Smooth muscle cell of the coronary artery (primary cell): ENCODE measurements at places on chromosomes 6 and 20. TPM values are rescaled to one million over a fixed set of nuclear protein-coding genes. Genes with fewer than 3 reads are reported as not detected.

Gene MYO6
- total RNA-seq, result 8.8 and 13.9 TPM in 2 replicates

Gene HLA-G
- total RNA-seq, result 0.35 TPM in 1 of 2 replicates, not detected in the other

Gene PAK5
- not detected in 2 replicates for total RNA-seq

Gene NOX3
- not detected in 2 replicates for total RNA-seq

Gene GRIK2
- 1.8 and 1.9 TPM in 2 replicates for total RNA-seq

Gene RIPOR3
- total RNA-seq, result 1.1 and 23.1 TPM in 2 replicates

Gene OLIG3
- total RNA-seq, result not detected in 2 replicates

Gene DZANK1
- 0.75 and 1.2 TPM in 2 replicates for total RNA-seq

Gene GNAS-AS1
- total RNA-seq, result 0.35 and 1.1 TPM in 2 replicates

Gene ITPR3
- total RNA-seq, result 14.4 and 42.9 TPM in 2 replicates

Gene TNFAIP3
- 2.1 and 11.9 TPM in 2 replicates for total RNA-seq

Gene HSPA12B
- total RNA-seq, result 3.5 TPM in 1 of 2 replicates, not detected in the other

Gene MMS22L
- 7.8 and 10.0 TPM in 2 replicates for total RNA-seq

Gene PHF20
- 15.8 and 19.1 TPM in 2 replicates for total RNA-seq

Gene BPIFB4
- 0.23 TPM in 1 of 2 replicates, not detected in the other for total RNA-seq

Gene OPRM1
- not detected in 2 replicates for total RNA-seq

Gene CTAGE9
- total RNA-seq, result not detected in 2 replicates

Gene EFCAB8
- total RNA-seq, result under 0.01 TPM in 2 replicates

Gene GGTLC1
- not detected in 2 replicates for total RNA-seq

Gene SLC2A10
- total RNA-seq, result 33.5 and 45.4 TPM in 2 replicates

Gene HFE
- 7.1 and 31.2 TPM in 2 replicates for total RNA-seq

Gene TPD52L1
- 5.6 and 24.5 TPM in 2 replicates for total RNA-seq

Gene LINC00237
- total RNA-seq, result not detected in 2 replicates

Gene AVP
- total RNA-seq, result not detected in 2 replicates

Gene CFB
- total RNA-seq, result 15.0 and 108 TPM in 2 replicates

Gene LTB
- total RNA-seq, result not detected in 2 replicates

Gene RXRB
- 22.0 and 28.2 TPM in 2 replicates for total RNA-seq

Gene PPIL6
- total RNA-seq, result 2.1 and 2.2 TPM in 2 replicates

Gene STAU1
- total RNA-seq, result 21.8 and 31.2 TPM in 2 replicates

Gene SPDEF
- total RNA-seq, result not detected in 2 replicates
